NCI-H460 (cell line): ENCODE measurements at places on chromosomes 12 and 14. TPM values are rescaled to one million over a fixed set of nuclear protein-coding genes. Genes with fewer than 3 reads are reported as not detected.

SERPINA1 gene
- 0.07 TPM in 1 of 2 replicates, not detected in the other for total RNA-seq

SERPINA12 gene
- total RNA-seq: not detected in 2 replicates

GALNT6 gene
- not detected in 2 replicates for total RNA-seq

FAM216A gene
- 46.4 and 48.1 TPM in 2 replicates for total RNA-seq

CEBPE gene
- total RNA-seq: not detected in 2 replicates

APAF1 gene
- 12.0 and 14.0 TPM in 2 replicates for total RNA-seq

HAL gene
- 2.9 and 4.3 TPM in 2 replicates for total RNA-seq

MYH6 gene
- total RNA-seq: not detected in 2 replicates

IL23A gene
- 0.17 TPM in 1 of 2 replicates, not detected in the other for total RNA-seq

MON2 gene
- total RNA-seq: 18.2 and 22.4 TPM in 2 replicates

DNA sequence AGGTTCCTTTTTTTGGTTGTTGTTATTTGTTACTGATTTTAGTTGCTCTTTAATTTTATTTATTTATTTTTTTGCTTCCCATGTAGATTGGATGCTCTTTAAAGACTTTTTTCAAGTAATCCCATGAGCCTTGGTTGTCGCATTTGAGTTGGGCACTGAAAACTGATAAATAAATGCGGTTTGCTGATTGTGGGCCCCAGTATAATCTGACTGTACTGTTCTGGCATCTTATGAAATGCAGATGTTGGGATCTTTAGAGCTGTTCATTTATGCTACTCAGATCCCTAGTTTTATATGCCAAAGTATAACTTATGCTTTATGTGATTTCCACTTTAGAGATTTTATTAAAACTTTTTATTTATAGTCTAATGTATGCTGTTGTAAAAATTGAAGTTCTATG lies 33.3 kb downstream of the WNK1 start:
- no peak for DNase-seq

GRCh38 chr14:96255501-96256366 lies at the start of gene BDKRB1:
Gene BDKRB1 (plus strand): TSS chr14:96256210. CDS start chr14:96263683, 7,473 bp downstream.
- no peak for DNase-seq

DNA sequence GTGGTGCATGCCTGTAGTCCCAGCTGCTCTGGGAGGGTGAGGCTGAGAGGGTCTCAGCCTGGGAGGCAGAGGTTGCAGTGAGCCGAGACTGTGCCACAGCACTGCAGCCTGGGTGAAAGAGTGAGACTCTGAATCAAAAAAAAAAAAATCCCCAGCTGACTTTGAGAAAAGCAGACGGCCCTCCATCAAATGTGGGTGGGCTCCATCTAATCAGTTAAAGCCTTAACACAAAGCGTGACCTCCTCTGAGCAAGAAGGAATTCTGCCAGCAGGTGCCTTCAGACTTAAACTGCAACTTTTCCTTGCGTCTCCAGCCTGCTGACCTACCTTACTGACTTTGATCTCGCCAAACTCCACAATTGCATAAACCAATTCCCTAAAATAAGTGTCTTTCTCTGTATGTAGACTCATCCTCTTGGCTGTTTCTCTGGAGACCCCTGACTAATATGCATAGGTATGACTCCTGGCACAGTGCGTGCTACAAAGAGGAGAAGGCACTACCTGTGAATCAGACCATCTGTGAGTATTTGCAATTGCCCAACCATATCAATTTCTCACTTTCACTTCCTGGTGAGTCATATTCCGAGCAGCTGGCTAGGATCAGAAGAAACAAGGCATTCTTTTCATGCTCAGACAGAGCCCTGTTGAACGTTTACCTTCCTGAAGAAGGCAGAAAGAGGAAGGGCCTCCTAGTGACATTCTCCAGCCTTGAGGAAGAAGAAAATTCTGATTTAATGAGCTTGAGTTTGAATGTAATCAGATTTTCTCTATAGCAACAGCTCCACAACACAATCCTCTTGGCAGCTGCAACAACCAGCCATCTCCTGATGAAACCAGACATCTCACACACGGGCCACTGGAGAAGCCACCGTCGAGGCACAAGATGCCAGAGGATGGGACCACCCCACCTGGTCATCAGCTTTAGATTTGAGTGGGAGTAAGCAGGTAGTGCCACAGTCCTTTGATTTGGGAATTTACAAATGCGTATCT lies 54.3 kb downstream of the CLMN start:
- peak; percentile 86 for DNase-seq

GRCh38 chr12:72197790-72198189 lies 74.4 kb upstream of the TRHDE start:
- no peak for DNase-seq

DNA sequence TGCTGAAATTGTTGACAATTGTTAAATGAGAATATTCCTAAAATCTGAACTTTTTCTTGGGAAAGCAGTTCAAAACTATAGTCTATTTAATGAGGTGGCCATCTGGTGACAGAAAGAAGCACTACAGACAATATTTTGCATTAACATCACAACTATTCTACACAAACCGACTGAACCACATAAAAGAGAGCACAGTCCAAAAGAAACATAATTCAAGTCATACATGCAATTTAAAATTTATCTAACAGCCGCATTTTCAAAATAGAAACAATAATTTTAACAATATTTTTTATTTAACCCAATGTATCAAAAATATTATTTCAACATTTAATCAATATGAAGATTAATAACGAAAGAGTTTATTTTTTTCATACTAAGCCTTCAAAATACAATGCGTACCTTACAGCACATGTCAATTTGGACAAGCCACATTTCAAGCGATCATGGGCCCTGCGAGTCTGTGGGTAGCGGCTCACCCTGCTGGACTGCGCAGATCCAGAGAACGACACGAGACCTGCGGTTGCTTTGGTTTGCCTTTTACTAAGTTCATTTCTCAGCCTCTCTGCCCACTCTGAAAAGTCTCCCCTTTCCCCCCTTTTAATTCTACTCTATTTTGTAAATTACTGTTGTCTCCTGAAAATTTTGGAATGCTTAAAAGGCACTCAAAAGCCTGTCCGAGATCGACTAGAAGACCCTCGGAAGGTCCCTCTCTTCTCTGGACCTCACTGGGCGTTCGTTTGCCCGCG lies 947 bp upstream of the LRRC9 start:
- peak; percentile 44 for DNase-seq

DNA sequence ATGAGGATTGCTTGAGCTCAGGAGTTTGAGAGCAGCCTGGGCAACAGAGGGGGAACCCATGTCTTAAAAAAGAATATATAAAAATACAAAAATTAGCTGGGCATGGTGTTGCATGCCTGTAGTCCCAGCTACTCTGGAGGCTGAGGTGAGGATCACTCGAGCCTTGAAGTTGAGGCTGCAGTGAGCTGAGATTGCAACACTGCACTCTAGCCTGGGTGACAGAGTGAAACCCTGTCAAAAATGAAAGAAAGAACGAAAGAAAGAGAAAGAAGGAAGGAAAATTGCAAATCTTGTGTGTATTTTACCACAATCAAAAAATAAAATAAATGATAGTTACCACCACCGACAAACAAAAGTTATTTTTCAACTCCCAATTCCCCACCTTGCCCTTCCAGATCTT lies 45.3 kb downstream of the SPRING1 start:
- DNase-seq: no peak

GRCh38 chr12:122528582-122528981 lies 1.5 kb downstream of the KNTC1 start:
- DNase-seq: no peak

DNA sequence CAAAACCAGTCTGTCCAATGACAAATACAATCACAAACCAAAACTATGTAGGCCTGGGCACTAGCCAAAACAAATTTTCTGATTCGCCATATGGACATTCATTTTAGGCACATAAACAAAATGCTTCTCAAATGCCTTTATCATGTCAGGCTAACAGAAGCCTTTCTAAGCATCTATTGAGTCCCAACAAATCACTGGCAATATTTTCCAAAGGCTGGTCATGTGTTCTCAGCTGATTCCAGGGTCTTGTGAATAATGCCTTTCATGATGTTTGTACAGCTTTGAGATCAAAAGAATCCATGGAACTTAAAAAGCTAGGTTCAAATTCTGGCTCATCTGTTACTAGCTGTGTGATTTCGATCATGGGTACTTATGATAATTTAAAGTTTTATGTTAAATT lies 16.1 kb downstream of the FSCB start:
- no peak for DNase-seq

- DNase-seq: no peak
These were observed 10.6 kb upstream of the PHLDA1 start for GRCh38 chr12:76042147-76042546.

DNA sequence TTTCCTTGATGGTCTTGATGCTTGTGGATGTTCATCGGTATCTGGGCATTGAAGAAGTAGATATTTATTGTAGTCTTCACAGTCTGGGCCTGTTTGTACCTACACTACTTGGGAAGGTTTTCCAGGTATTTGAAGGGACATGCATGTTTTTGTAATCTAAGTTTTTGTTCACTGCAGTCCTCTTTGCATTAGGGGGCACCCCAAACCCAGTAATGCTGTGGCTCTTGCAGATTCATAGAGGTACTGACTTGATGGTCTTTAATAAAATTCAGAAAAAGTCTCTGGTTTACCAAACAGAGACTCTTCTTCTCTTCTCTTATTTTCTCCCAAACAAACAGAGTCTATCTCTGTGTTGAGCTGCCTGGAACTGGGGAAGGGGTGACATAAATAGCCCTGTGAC lies 150.9 kb upstream of the SLC16A7 start:
- no peak for DNase-seq

DNA sequence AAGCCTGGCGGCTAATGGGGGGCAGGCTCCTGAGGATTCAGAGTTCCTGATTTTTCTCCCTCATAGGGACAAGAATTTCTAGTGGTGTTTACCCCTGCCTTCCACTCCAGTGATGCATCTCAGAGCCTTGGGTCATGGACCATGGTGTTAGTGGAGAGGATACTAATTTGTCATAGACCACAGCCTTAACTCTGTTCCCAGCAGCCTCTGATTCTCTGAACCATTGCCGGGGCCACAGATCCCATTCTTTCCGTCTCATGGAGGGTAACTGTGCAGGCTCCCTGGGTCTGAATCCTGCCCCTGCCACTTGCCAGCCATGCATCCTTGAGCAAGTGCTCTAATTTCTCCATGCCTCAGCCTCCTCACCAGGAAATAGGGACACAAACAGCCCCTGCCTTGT lies 55.1 kb downstream of the RPH3A start:
- no peak for DNase-seq

GRCh38 chr14:103685276-103686211 lies 29.7 kb downstream of the XRCC3 start:
- no peak for DNase-seq

- DNase-seq: no peak
These were observed 54.9 kb downstream of the OTOGL start for GRCh38 chr12:80154261-80154660.

GRCh38 chr14:95232894-95233584 lies 75.7 kb upstream of the DICER1 start:
- DNase-seq: no peak

DNA sequence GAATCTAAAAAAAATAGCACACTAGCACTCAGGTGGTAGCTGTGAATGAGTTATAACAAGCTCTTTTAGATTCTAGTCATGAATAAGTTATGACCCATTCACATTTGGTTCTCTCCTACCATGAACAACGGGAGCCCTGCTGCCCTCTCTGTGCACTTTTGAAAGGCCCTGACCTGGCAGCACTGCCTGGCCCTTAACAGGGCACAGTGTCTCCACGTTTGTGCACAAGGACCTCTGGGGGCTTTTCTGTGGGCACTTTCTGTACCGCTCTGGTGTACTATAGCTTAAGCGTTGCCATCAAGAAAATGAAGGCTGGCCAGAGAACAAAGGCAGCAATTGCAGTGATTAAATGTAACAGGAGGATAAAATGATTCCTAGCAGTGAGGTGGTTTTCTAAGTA lies 21.2 kb downstream of the CCDC92 start:
- DNase-seq: no peak

GRCh38 chr14:71181215-71182003 lies 274.1 kb downstream of the PCNX1 start:
- DNase-seq: no peak

DNA sequence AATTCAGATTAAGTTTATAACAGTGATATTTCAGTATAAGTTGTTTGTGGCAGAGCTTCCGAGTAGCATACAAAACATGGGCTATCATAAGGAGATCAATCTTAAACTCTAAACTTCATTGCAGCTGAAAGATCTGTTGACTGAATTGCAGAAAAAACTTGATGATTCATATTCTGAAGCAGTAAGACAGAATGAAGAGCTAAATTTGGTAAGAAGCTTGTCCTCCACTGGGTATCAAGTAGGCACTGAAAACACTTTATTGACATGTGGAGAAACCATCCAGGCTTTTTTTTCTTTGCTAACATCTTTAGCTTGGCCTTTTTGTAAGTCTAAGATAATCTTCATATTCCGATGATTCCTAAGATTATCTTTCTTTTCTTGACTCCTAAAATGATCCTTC lies 93.0 kb downstream of the KTN1 start:
- no peak for DNase-seq
